ENCODE measurements at places on chromosomes 2 and 18. TPM values are rescaled to one million over a fixed set of nuclear protein-coding genes. Genes with fewer than 3 reads are reported as not detected.

The RTP5 gene
- polyA plus RNA-seq: not detected

DNA sequence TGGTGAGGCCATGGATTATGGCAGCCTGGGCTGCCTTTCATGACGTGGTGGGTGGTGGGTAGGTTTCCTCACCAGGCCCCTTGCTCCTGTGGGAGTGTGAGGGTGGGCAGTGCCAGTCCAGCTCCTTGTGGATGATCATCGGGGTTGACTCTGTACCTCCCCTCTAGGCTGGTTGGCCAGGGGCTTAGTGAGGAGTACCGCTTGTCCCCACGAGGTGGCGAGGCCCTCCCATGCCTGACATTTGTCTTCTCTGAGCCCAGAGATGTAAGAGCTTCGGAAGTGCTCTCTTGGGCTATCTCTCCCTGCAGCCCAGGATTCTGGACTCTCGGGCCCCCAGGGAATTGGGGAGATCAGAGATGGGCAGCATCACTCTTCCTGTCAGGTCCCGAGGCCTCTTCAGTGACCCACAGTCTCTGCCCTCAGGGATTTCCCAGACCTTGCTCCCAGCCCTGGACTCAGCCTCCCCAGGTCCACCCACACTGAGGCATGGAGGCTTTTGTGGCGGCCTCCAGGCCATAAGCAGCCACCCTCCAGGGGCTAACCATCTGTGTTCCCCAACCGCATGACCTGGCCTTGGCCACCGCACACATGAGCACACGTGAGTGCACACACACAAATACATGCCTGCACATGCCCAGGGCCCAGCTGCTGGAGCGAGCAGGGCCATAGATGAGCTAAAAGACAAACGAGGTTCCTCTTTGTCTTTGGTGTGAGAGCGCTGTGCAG is 6.5 kb downstream of the SPR start:
- peak; percentile 58 for DNase-seq

- DNase-seq: no peak
Measured at GRCh38 chr18:44889111-44889510, 208.4 kb downstream of the SETBP1 start.

DNA sequence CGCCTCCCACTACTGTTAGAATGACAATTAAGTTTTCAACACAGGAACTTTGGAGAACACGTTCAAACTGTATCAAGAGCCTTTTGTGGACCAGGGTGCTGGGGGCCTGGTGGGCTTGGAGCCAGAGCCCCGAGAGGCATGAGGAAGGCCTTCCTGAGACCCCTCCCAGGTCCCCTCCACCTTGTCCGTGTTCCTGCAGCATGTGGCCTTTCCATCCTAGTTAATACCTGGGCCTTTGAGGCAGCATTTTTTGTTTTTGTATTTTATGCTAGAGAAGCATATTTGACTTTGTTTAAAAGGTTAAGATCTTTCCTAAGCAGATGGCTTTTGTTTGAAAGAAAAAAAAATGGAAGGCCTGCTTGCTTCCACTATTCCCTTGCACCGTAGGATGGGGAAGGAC is 68.0 kb downstream of the INPP4A start:
- no peak for DNase-seq

The IFIH1 gene
- polyA plus RNA-seq: 3.4 TPM

The COLEC12 gene
- polyA plus RNA-seq: 67.7 TPM

GRCh38 chr2:108988796-108989713 is at the start of gene EDAR:
Gene EDAR (minus strand): TSS chr2:108989220. CDS start chr2:108931014, 58,206 bp downstream.
- peak; percentile 59 for DNase-seq

The CELF4 gene
- polyA plus RNA-seq: 0.72 TPM

The LBH gene
- polyA plus RNA-seq: 26.7 TPM

GRCh38 chr18:49250816-49251388 is 209.5 kb downstream of the DYM start:
- DNase-seq: peak; percentile 29

The BOK gene
- polyA plus RNA-seq: 57.9 TPM

DNA sequence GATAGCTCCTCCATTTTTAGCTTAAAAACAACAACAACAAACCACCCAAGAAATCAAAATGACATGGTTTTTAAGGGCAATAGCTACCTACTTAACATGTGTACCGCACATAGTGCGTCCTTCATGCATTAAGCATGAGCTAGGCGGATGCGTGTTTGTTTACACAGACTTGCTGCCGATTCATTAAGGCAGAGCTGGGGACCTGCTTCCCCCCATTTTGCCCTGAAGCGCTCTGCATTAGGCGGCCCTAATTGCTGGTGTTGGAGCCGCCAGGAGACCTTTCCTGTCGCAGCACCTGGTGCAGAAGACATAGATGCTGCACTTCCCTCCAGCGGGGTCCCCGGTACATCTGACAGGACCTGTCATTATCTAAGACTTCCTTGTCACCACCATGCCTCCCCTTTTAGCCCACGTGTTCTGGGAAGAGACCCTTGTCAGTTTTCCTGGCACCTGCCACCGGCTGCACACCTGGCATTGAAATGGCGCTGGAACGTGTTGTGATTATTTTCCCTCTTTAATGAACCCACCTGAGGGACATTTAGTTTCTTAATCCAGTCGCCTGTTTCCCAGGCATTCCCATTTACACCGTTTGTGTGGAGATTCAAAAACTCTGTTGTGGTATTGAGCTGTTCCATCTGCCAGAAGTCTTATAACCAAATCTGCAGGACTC is 261.1 kb upstream of the RAB12 start:
- no peak for DNase-seq

DNA sequence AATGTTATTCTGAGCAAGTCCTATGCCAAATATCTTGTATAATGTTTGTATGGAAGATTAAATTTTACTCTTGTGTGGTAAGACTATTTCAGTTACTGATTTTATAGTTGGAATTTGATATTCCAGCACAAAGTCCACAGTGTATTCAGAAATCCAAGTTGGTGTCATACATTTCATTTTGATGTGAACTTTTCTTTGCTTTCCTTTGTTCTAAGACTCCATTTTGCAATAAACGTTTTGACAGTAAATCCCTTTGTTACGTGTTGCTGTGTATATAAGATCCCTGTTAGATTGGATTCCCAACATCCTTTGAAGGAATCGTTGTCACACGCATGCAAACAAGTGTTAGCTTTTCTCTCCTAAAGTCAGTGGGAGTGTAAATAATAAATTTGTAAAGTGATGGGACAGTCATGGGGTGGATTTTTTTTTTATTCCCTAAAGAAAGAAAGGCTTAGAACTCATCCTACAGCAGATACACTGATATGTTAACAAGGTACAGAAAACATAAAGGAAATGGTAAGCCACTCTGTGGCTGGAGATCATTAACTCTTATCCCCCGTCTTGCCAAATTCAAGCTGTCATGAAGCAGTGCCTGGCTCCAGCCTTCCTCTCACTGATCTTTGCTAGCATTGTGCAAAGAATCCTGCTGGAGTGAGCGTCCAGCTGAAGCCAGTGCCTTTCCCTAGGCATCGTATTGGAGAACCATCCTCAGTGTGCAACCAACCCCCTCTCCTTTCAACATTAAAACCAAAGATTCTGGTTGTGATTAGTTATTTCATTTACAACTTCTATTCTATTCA is 127.6 kb upstream of the CDCA7 start:
- no peak for DNase-seq

GRCh38 chr2:42193722-42194187 is 24.6 kb downstream of the EML4 start:
- DNase-seq: no peak

The OSBPL6 gene
- 5.6 TPM for polyA plus RNA-seq

The TUBA4B gene
- polyA plus RNA-seq: not detected

- DNase-seq: no peak
Measured at GRCh38 chr2:208643145-208643544, 236.6 kb downstream of the PTH2R start.

The DOCK10 gene
- polyA plus RNA-seq: 15.0 TPM

The DSG4 gene
- not detected for polyA plus RNA-seq

- DNase-seq: no peak
Measured at GRCh38 chr2:85706063-85706462, 11.9 kb downstream of the GNLY start.

DNA sequence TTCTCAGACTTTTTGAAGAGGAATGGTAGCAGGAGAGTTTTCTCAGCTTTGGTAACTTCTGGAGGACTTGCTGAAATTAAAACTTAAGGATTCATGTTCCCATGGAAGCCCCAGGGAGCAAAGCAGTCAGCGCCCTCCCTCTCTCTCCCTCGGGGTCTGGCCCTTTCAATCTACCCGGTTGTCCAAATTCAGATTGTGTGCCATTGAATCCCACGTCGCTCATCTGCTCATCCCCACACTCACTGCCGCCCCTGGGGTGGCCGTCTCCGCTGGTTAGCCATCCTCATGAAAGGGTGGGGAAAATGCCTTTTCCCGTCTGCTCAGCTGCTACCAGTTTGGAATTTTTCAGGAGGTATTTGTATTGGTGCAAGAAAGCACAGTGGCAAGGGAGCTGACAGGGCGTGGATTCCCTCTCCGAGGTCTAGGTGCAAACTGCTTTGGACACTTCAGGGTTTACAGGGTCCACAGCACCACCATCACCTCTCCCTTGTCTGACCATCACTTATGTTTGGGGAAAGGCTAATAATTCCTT is 27.1 kb downstream of the MCFD2 start:
- no peak for DNase-seq

DNA sequence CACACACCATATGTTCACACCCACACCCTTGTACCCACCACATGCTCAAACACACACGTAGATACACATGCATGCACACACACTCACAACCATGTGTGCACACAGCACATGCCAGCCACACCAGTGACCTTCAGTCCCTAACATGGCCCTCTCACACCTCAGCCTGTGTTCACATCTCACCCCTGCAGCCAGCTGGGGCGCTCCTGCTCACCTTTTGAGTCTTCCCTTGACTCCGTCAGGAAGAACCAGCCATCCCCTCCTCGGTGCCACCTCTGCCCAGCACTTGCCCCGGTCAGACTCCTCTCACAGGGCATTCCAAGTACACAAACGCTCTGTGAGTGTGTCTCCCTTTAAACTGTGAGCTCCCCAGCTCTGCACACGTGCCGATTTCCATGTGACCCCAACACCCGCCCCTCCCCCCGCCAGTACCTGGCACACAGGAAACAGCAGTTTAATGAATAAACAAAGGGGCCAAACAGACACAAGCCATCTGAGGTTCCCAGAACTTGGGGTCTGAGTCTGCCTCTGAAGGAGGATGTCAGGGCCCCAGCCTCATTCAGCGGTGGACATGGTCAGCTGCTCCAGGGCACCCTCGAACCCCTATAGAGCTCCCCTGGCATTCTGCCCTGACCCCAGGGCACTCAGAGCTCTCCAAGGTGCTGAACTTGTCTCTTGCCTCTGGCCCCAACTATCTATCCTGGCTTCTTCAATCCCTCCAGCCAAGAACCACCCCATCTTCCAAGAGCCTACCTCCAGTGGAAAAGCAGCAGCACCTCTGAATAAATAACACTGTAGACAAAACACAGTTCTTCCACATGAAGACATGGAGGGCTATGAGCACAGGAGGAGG is 252.9 kb downstream of the ATAD2B start:
- DNase-seq: no peak

The ERBB4 gene
- polyA plus RNA-seq: 9.5 TPM

The SOCS6 gene
- 13.3 TPM for polyA plus RNA-seq

The PLA2R1 gene
- polyA plus RNA-seq: 1.5 TPM

DNA sequence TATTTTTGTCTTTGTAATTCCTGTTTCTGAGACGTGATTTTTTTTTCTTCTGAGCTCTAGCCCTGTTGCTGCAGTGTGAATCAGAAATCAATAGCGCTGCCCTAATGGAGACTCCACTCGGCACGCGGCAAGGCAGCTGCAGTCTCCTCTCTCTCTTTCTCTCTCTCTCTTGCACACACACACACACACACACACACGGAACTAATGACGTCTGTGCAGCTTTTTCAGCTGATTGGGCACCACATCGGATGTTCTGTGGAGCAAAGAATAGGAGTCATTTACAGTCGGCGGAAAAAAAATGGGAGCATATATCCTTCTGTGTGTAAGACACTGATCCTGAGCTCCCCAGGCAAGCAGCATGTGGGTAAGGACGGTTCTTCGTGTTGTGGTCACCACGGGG is 2.0 kb upstream of the MYT1L start:
- no peak for DNase-seq

- no peak for DNase-seq
Measured at GRCh38 chr2:151860613-151861146, 32.5 kb upstream of the ARL5A start.

DNA sequence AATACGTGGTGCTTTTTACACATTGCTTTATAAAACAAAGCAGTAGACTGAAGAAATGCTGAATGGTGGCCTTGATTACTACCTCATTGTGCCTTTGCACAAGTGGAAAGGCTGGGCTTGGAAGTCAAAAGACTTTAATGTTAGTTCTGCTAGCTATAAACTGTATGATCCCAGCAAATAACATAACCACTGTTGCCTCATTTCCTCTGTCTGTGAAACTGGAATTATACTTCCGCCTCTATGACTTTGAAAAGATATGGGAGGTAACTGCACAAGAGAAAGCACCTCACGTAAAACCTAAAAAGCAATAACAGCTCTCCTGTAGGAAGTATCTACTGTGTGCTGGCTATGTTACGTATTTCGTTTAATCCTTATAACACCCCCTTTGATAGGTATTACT is 43.4 kb upstream of the DSC1 start:
- DNase-seq: no peak

DNA sequence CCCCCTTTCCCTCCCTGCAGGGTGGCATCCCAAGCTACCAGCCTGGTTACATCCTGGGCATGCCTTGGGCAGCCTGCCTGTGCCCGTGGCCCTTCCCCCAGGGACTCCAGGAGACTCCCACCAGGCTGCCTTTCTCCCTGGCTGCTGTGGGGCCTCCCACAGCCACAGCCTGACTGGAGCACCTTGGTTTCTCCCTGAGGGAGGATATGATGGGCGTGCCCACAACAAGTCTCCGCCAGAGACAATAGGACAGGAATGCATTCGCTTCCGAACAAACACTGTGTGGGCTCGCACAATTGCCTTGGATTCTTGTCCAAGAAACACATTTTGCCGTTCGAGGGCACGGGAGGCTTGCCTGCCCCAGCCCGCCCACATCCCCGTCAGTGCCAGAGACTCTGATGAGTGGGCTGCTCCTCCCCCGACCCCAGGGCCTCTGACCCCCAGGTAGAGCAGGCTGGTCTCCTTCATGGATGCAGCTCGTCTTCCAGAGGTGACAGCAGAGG is 102.1 kb downstream of the SMAD7 start:
- no peak for DNase-seq

- DNase-seq: no peak
Measured at GRCh38 chr2:38026846-38027245, 49.1 kb downstream of the CYP1B1 start.

The B3GNT7 gene
- polyA plus RNA-seq: 0.44 TPM

DNA sequence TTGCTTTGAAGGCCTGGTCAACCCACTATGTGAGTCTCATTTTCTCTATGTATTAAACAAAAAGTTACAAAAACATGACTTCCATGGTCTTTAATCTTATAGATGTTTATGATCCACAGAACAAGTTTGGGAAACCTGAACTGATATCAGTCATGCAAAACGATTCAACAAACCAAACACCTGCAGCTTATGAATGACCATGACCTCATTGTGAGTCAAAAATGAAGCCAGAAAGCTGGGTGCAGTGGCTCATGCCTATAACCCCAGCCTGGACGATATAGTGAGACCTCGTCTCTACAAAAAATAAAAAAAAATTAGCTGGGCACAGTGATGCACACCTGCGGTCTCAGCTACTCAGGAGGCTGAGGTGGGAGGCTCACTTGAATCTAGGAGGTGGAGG is 270.4 kb upstream of the CCDC68 start:
- no peak for DNase-seq

GRCh38 chr2:28962505-28962904 is 18.6 kb upstream of the TOGARAM2 start:
- DNase-seq: no peak

The CYP1B1 gene
- 6.8 TPM for polyA plus RNA-seq

Measured in muscle of leg (tissue), 16 donors.